Glutamatergic neuron (in vitro differentiated cells): ENCODE measurements at places on chromosomes 16 and 17. TPM values are rescaled to one million over a fixed set of nuclear protein-coding genes. Genes with fewer than 3 reads are reported as not detected.

Gene HIGD1B
- 1.1 TPM for total RNA-seq

Gene GALR2
- total RNA-seq: 3.3 TPM

Gene GNGT2
- not detected for total RNA-seq

Gene GRIN2A
- total RNA-seq: 6.8 TPM

Gene CHRNE
- 0.69 TPM for total RNA-seq

Gene KRTAP2-1
- not detected for total RNA-seq

Gene SLC52A1
- total RNA-seq: not detected

Gene HP
- total RNA-seq: not detected

Gene LRRC75A
- total RNA-seq: 7.3 TPM

Gene BCO1
- not detected for total RNA-seq

Gene NECAB2
- total RNA-seq: 112 TPM

Gene CYBA
- total RNA-seq: 28.7 TPM

Gene CD300LB
- total RNA-seq: not detected

Gene TP53TG3C
- not detected for total RNA-seq

Gene NUBP2
- 66.1 TPM for total RNA-seq

Gene CYB5D1
- 9.2 TPM for total RNA-seq

Gene TNFRSF13B
- total RNA-seq: not detected

Gene USP31
- total RNA-seq: 21.8 TPM

Gene BTBD17
- total RNA-seq: 310 TPM

Gene CD300A
- 0.25 TPM for total RNA-seq

Gene CHST5
- total RNA-seq: 0.64 TPM

Gene WNK4
- total RNA-seq: 2.7 TPM

Gene NPIPA7
- total RNA-seq: 10.4 TPM

Gene HBQ1
- 1.5 TPM for total RNA-seq

Gene CA5A
- total RNA-seq: not detected

Gene CCL3
- not detected for total RNA-seq

Gene PTGES3L
- total RNA-seq: 4.1 TPM

Gene DNAI2
- total RNA-seq: not detected

Gene MT1E
- not detected for total RNA-seq

Gene ACAP1
- total RNA-seq: not detected

Gene NOG
- total RNA-seq: not detected

Gene CDR2L
- 59.4 TPM for total RNA-seq

Gene BCAR1
- 212 TPM for total RNA-seq

Gene PDILT
- not detected for total RNA-seq

Gene WSCD1
- total RNA-seq: 35.6 TPM

Gene CHTF18
- total RNA-seq: 49.2 TPM

Gene NOD2
- total RNA-seq: 0.34 TPM

Gene MYH13
- not detected for total RNA-seq

Gene CD300E
- not detected for total RNA-seq

Gene NGFR
- 131 TPM for total RNA-seq

Gene CRYM
- total RNA-seq: not detected

Gene ZNF771
- 7.8 TPM for total RNA-seq

Gene SULT1A1
- 0.54 TPM for total RNA-seq

Gene ATP2C2
- total RNA-seq: not detected

Gene HYDIN
- 7.0 TPM for total RNA-seq

Gene CTRB2
- not detected for total RNA-seq

Gene SOX8
- total RNA-seq: 7.0 TPM

Gene MYH2
- not detected for total RNA-seq

Gene PLA2G10
- not detected for total RNA-seq

Gene C1QL1
- total RNA-seq: 14.6 TPM

Gene RND2
- 75.8 TPM for total RNA-seq
